Activated T-cell treated with anti-CD3 and anti-CD28 coated beads for 48 hours (primary cell): ENCODE measurements at places on chromosomes 7 and 10.
A peak's percentile ranks its signal among the peaks of the same experiment; 100 is the strongest.

DNA sequence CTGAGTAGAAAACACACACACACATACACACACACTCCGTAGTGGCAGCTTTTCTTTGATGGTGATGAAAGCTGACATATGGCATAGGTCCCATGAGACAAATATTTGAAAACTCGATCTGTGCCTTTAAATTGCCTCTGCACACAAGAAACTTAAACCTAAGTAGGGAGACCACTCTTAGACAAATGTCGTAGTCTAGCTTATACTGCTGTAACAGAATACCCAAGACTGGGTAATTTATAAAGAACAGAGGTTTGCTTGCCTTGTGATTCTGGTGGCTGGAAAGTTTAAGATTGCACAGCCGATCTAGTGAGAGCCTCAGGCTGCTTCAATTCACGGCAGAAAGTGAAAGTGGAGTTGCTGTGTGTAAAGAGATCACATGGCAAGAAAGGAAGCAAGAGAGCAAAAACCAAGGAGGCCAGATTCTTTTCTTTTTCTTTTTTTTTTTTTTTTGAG, 489.4 kb upstream of the SORCS1 start:
- no peak for DNase-seq

- DNase-seq: no peak
Measured at GRCh38 chr10:28343252-28343651, 40.4 kb upstream of the MPP7 start.

DNA sequence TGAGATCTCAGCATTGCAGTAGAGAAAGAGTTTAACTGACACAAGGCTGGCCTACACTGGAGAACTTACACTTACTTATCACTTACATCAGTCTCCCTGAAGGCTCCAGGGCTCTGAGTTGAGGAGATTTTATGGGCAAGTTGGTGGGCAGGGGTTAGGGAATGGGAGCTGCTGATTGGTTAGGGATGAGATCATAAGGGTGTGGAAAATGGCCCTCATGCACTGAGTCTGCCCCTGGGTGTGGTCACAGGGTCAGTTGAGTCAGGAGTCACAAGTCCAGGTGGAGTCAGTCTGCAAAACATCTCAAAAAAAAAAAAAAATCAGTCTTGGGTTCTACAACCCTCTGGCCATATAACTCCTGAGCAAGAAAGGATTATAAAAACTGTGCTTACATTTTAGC, 60.5 kb downstream of the PPP1R17 start:
- no peak for DNase-seq

DNA sequence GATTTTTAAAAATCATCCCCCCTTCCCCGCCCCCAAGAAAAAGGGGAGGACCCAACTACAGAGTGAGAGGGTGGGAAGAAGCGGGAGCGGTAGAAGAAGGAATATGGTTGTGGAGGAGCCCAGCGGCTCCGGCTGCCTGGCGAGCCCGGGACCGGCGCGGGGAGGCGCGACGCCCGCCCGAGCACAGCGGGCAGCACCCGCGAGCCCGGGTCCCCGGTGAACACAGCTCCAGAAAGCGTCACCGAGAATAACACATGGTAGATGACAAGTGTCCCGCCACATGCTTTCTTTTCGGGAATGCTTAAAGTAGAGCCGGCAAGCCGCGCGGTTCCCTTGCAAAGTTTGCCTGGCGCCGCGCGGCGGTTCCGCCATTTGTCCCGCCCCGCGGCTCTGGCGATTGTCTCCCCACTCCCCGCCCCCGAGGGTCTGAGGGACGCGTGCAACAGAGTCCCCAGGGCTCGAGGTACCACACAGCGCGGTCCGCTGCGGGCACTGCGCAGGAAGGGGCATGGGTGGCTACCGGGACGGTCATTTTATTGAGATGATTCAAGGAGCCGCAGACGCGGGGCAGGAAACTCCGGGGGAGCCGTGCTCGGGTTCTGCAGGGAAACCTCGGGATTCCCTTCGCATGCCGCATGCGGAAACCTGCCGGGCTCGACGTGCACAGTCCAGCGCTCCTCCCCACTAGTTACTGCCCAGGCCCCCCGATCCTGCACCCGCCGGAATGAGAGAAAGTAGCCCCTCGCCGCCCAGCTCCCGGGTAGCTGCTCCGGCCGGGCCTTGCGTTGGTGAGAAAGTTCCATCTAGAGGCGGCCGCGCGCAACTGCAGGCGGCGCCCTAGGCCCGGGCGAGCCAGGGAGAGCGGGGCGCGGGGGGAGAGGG, 781 bp upstream of the GRM8 start:
- DNase-seq: peak; percentile 47

DNA sequence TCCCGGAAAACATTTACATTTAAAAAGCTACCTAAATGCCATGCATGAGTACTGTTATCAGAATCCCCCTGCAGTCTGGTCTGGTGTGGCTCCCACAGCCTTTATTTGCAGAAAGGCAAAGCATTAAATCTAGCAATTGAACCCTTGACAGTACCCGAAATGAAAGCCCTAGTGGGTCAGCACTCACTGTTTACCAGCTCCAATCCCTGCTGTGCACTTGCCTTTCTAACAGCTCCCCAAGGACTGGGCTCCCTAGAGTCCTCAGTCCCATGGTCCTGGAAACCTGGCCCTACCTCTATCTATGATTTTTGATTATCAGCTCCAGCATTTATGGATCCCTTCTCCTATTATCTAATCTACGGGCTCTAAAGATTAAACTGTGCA, 1.9 kb upstream of the MACC1 start:
- DNase-seq: no peak

- no peak for DNase-seq
Measured at GRCh38 chr10:65571011-65571570, 1354.7 kb upstream of the LRRTM3 start.

GRCh38 chr7:130349911-130350782, 5.5 kb downstream of the CPA5 start:
- DNase-seq: no peak

DNA sequence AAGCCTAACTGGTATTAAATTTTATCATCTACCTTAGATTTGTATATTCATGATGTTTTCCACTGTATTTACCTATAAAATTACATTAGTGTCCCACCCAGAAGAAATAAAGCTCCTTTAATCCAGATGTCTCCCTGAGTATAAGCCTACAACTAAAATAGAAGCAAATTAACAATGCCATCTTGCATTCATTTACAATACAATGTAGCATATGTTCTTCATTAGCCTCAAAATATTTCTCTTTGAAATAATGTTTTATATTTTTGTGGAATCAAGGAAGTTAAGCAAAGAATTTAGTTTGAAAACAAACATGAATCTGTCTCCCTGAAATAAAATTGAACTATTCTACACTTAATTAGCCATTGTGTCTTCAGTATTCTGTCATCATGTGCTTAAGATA, 112.3 kb downstream of the CACNA2D1 start:
- DNase-seq: no peak

DNA sequence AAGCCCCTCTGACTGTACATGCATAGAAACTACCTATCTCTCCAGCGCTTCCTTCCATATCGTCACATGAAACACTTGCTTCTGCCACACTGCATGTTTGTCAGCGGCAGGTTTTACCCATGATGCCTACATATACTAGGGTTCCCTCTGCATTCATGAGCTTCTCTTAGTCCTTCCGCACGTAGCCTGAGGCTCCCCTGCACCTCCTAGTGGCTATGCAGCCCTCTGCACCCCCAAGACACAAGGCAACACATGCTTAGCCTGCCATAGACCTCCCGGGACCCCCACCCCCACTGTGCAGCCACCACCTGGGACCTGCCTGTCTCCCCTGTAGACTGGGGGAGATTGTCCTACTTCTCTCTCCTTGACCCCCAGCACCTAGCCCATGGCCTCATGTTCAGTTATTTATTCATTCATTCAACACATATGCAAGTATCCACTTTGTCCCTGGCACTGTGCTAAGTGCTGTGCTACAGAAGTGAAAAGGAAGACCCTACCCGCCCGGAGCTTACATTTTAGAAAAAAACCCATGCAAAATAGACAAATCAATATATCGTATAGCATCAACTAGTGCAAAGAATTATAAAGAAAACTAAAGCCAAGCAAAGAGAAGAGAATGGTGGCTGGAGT, 23.5 kb downstream of the TMEM273 start:
- peak; percentile 37 for DNase-seq

- DNase-seq: no peak
Measured at GRCh38 chr7:107948645-107949442, 54.1 kb downstream of the LAMB1 start.

GRCh38 chr10:118264252-118264651, 77.9 kb downstream of the FAM204A start:
- no peak for DNase-seq

DNA sequence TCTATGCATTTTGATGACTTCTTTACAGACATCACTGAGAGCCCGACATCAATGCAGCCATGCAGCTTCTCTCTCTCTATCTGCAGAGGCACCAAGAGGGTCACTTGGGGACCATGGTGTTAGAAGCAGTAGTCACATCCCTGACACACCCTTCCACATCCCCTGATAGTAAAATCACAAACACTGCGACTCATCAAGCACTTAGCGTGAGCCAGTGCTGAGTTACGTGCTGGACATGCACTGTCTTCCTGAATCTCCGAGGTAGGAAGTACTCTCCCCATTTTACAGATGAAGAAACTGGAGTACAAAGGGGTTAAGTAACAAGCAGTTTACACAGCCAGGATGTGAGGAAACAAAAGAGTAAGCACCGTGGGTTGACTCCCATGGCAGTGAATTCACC, 109.2 kb downstream of the OSBPL3 start:
- DNase-seq: no peak

- DNase-seq: no peak
Measured at GRCh38 chr10:128137877-128138276, 11.7 kb upstream of the MKI67 start.

DNA sequence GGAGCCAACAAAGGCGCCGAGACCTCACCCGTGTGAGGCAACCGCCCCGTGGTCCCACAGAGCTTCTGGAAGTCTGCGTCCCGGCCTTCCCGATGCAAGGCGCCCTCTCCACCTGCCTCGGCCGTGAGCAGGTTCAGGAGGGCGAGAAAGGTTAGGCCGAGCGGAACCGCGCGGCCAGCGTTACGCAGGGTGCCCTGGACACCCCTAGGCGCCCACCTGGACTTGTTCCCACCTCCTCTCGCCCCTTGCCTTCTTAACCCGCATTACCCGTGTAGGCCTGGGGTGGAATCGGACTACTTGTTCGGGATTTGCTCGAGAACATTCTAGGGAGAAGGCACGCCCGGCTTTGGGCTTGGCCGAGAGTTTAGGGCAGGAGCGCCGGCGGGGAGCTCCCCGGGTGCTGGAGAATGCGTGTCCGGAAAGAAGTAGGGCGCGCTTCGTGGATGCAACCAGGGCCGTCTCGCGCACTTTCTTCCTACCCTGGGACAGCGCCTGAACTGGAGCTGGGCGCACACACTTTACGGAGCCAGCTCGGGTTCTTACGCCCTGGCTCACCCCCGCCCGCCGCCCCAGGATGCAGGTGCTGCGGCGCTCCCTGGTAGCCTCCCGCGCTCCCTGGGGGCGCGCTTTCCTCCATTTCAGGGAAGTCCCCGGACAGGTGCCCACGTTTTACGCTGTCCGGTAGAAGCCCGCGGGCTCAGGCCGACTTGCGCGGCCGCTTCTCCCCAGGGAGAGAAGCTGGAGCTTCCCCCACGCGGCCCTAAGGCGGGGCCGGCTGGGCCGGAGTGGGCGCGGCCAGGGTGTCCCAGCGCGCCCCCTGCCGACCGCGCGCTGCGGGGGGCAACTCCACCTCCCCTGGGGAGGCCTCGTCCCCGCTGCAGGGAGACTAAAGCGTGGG, 74.5 kb downstream of the INSIG1 start:
- peak; percentile 31 for DNase-seq

- DNase-seq: no peak
Measured at GRCh38 chr10:9800011-9800410, 1217.7 kb upstream of the CELF2 start.
